Activated T-helper 1 cell treated with anti-CD3 and anti-CD28 coated beads, Interleukin-12 subunit alpha, Interleukin-12 subunit beta, Interleukin-2, Interleukin-4 antibody, amounts not matched to agents 30 ng/mL and 10 ng/mL and 1 ng/mL, durations not matched to agents 14 hours and 24 hours and 36 hours (primary cell): ENCODE measurements at places on chromosomes 2 and 18. TPM values are rescaled to one million over a fixed set of nuclear protein-coding genes. Genes with fewer than 3 reads are reported as not detected.

GRCh38 chr2:169046440-169047151 is 15.5 kb upstream of the ABCB11 start:
- no peak overlapping the region for H3K27ac ChIP-seq
- H3K36me3 ChIP-seq, result peaks cover 3% of the 10 kb centered on the region
- H3K27me3 ChIP-seq, result peaks cover 2% of the 10 kb centered on the region
- H3K4me3 ChIP-seq, result no peak overlapping the region
- no peaks in the 10 kb centered on the region for H3K4me1 ChIP-seq

DNA sequence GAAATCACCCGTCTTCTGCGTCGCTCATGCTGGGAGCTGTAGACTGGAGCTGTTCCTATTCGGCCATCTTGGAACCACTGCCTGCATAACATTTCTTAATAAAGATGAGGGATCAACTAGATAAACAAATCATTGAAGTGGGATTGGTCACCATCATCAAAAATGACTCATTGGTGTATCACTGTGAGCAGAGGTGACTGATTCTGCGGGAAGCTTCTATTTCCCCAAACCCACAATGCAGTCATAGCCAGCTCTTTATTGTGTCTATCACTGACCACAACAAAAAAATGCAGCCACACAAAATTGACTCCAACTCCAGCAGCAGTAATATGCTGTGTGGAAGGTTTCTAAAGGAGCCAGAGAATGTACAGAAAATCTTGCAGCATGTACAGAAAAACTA is 630.7 kb upstream of the HS6ST1 start:
- H3K27ac ChIP-seq, result no peak overlapping the region
- H3K36me3 ChIP-seq, result no peaks in the 10 kb centered on the region
- no peaks in the 10 kb centered on the region for H3K27me3 ChIP-seq
- H3K4me3 ChIP-seq, result no peak overlapping the region

Gene FHOD3
- not detected in 2 replicates for total RNA-seq

GRCh38 chr2:49240608-49241007 is 86.3 kb upstream of the FSHR start:
- H3K4me1 ChIP-seq, result no peaks in the 10 kb centered on the region
- no peak overlapping the region for H3K4me3 ChIP-seq
- H3K27ac ChIP-seq, result no peak overlapping the region
- DNase-seq, result no peak

GRCh38 chr2:1907291-1907690 is 163.0 kb upstream of the PXDN start:
- no peaks in the 10 kb centered on the region for H3K36me3 ChIP-seq
- peaks cover 3% of the 10 kb centered on the region for H3K27me3 ChIP-seq
- DNase-seq, result no peak
- no peak overlapping the region for H3K27ac ChIP-seq
- no peak overlapping the region for H3K4me3 ChIP-seq
- no peaks in the 10 kb centered on the region for H3K4me1 ChIP-seq

GRCh38 chr2:28391564-28392296 is 928 bp upstream of the FOSL2 start:
- peak overlapping the region; percentile 87 for H3K4me3 ChIP-seq
- H3K4me1 ChIP-seq, result peaks cover 29% of the 10 kb centered on the region
- DNase-seq, result peak; percentile 52
- no peaks in the 10 kb centered on the region for H3K27me3 ChIP-seq
- H3K36me3 ChIP-seq, result peaks cover 12% of the 10 kb centered on the region
- H3K27ac ChIP-seq, result peak overlapping the region; percentile 94

DNA sequence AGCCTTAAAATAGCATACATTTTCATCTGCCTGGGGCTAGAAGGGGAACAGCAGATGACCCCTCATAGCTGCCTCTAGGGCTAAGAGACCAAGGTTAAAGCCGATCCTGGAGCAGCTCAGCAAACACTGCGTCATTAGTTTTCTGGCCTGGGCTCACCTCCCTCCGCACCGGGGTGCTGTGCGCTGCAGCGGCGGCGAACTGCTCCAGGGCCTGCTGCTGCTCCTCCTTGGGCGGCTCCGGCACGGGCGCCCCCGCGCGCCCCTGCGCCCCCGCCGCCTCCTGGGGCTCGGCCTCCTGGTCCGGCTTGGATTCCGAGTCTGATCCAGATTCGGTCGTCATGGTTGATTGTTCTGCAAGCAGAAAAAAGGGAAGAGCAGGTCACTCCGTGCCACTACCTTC is 55.0 kb downstream of the EPB41L3 start:
- no peak overlapping the region for H3K27ac ChIP-seq
- no peaks in the 10 kb centered on the region for H3K4me1 ChIP-seq
- no peaks in the 10 kb centered on the region for H3K36me3 ChIP-seq

DNA sequence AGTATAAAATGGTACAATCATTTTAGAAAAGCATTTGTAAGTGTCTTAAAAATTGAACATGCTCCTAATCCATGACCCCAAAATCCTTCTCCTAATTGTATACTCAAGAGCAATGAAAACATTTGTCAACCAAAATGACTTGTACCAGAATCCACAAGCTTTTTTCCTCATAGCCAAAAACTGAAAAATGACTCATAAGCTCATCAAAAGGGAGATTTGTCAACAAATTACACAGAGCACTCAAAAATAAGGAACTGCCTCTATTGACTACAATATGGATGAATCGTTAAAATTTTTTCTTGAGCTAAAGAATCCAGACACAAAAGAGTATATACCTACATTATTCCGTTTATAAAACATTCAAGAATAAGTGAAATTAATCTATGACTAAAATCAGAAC is 544.8 kb downstream of the ARHGAP15 start:
- peaks cover 38% of the 10 kb centered on the region for H3K36me3 ChIP-seq
- H3K4me3 ChIP-seq, result no peak overlapping the region
- DNase-seq, result no peak
- H3K27ac ChIP-seq, result no peak overlapping the region
- H3K27me3 ChIP-seq, result no peaks in the 10 kb centered on the region
- H3K4me1 ChIP-seq, result peaks cover 6% of the 10 kb centered on the region

DNA sequence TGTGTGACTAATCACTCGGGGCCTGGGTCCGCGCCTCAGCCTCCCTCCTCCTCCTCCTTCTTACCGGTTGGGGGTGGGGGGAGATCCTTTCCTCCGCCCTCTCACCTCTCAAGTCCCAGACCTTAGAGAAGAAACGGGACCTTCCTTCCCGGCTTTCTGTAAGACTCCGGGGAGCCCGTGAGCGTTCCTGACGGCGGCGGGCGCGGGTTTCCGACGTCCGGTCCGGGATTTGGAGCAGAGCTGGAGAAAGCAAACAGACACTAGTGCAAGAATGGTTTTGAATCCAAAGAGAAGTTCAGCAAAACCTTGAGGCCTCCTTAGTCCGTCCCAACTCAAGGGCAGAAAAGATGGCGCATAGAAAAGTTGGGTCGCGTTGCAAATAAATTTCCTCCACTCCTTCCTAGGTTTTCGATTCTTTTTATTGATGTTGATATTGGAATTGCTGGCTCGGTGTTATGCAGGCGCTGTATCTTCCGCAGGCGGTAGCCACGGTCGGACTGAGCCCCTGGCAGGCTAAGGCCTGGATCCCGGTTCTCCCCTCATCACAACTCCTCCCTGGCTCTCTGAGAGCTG is 2.0 kb downstream of the DLX1 start:
- H3K4me1 ChIP-seq, result peaks cover 45% of the 10 kb centered on the region
- peak overlapping the region; percentile 92 for H3K27ac ChIP-seq
- peaks cover 1% of the 10 kb centered on the region for H3K36me3 ChIP-seq
